ENCODE measurements at places on chromosomes 5 and 9. TPM values are rescaled to one million over a fixed set of nuclear protein-coding genes. Genes with fewer than 3 reads are reported as not detected.

Gene BARHL1
- not detected for total RNA-seq

GRCh38 chr5:94618493-94619328 is at the start of the genes KIAA0825 and SLF1:
Gene KIAA0825 (minus strand): TSS chr5:94618604. CDS start chr5:94537126, 81,478 bp downstream.
Gene SLF1 (plus strand): TSS chr5:94618669. CDS start chr5:94628811, 10,142 bp downstream.
- no peaks in the 10 kb centered on the region for H3K36me3 ChIP-seq
- peak within 1 kb of the TSS; percentile 93 for H3K4me3 ChIP-seq
- peak; percentile 76 for DNase-seq
- no peaks in the 10 kb centered on the region for H3K27me3 ChIP-seq

Gene ANKRD34B
- total RNA-seq, result not detected

DNA sequence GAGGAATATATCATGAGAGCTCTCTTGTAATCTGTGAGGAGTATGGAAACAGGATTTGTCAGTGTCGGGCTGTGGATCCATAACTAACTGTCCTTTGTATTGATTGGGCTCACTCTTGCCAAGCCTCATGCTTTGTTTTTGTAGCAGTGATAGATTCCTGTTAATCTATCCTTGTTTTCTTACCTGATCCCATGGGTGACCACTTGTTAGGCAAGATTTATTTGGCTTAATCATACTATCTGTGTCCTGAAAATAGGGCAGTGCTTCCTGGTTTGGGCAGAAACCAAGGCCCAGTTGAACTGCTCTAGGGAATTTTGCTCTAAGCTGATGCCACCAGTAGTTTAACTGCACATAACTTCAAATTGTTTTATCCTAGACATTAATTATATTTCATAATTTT is 6.1 kb downstream of the NDFIP1 start:
- peaks cover 17% of the 10 kb centered on the region for H3K36me3 ChIP-seq
- peaks cover 43% of the 10 kb centered on the region for H3K4me1 ChIP-seq
- no peak for DNase-seq
- H3K27me3 ChIP-seq, result no peaks in the 10 kb centered on the region
- H3K4me3 ChIP-seq, result no peak overlapping the region

DNA sequence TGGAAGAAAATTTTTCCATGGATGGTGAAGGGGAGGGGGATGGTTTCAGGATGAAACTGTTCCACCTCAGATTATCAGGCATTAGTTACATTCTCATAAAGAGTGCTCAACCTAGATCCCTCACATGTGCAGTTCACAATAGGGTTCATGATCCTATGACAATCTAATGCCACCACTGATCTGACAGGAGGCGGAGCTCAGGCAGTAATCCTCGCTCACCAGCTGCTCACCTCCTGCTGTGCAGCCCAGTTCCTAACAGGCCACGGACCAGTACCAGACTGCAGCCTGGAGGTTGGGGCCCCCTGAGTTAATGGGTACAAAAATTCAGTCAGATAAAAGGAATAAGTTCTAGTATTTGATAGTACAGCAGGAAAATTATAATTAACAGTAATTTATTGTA is 337.2 kb downstream of the NPR3 start:
- no peaks in the 10 kb centered on the region for H3K36me3 ChIP-seq
- H3K27me3 ChIP-seq, result no peaks in the 10 kb centered on the region
- no peaks in the 10 kb centered on the region for H3K4me1 ChIP-seq

GRCh38 chr5:32029261-32029660 is 144.9 kb downstream of the GOLPH3 start:
- peaks cover 10% of the 10 kb centered on the region for H3K4me1 ChIP-seq
- H3K27me3 ChIP-seq, result no peaks in the 10 kb centered on the region
- no peak overlapping the region for H3K4me3 ChIP-seq
- no peaks in the 10 kb centered on the region for H3K36me3 ChIP-seq
- DNase-seq, result no peak

DNA sequence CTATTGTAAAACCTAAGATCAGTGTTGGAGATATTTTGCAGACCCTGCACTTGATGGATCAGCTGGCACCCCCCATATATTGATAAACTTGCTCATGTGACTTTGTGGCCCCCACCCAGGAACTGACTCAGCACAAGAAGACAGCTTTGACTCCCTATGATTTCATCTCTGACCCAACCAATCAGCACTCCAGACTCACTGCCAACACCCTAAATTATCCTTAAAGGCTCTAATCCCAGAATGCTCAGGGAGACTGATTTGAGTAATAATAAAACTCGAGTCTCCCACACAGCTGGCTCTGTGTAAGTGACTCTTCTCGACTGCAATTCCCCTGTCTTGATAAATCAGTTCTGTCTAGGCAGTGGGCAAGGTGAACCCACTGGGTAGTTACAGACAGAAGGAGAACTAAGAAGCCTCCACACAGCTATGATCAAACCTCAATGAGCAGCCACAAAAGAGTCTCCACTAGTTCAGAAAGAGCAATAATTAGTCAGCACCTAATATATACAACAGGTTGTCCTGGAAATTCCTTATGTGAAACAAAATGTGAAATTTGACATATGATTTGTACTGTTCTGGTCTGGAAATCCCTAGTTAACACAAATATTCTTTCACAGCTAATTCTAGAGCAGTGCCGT is 52.2 kb downstream of the ACTL7B start:
- DNase-seq, result no peak
- no peaks in the 10 kb centered on the region for H3K4me1 ChIP-seq
- H3K27me3 ChIP-seq, result no peaks in the 10 kb centered on the region
- no peak overlapping the region for H3K4me3 ChIP-seq
- no peaks in the 10 kb centered on the region for H3K36me3 ChIP-seq

- no peaks in the 10 kb centered on the region for H3K36me3 ChIP-seq
- H3K27me3 ChIP-seq, result no peaks in the 10 kb centered on the region
- H3K27ac ChIP-seq, result no peak overlapping the region
- H3K4me3 ChIP-seq, result no peak overlapping the region
- H3K4me1 ChIP-seq, result no peaks in the 10 kb centered on the region
- no peak for DNase-seq
Observed at GRCh38 chr5:102718819-102719218, 36.3 kb upstream of the PAM start.

DNA sequence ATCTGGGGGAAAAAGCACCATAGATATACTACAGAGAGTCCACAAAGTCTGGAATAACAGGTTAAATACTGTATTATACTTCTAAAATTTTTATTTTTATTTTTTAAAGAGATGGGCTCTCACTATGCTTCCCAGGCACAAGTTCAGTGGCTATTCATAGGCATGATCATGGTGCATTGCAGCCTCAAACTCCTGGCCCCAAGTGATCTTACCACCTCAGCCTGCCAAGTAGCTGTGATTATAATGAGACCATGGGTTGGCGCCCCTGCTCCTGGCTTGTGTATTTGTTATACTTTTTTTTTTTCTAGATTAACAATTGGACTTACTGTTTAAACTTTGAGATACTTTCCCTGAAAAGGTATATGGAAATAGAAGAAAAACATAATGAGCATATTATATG is 25.9 kb downstream of the ERBIN start:
- no peak overlapping the region for H3K27ac ChIP-seq
- no peak overlapping the region for H3K4me3 ChIP-seq
- no peaks in the 10 kb centered on the region for H3K36me3 ChIP-seq
- DNase-seq, result no peak
- H3K4me1 ChIP-seq, result peaks cover 10% of the 10 kb centered on the region
- H3K27me3 ChIP-seq, result no peaks in the 10 kb centered on the region

DNA sequence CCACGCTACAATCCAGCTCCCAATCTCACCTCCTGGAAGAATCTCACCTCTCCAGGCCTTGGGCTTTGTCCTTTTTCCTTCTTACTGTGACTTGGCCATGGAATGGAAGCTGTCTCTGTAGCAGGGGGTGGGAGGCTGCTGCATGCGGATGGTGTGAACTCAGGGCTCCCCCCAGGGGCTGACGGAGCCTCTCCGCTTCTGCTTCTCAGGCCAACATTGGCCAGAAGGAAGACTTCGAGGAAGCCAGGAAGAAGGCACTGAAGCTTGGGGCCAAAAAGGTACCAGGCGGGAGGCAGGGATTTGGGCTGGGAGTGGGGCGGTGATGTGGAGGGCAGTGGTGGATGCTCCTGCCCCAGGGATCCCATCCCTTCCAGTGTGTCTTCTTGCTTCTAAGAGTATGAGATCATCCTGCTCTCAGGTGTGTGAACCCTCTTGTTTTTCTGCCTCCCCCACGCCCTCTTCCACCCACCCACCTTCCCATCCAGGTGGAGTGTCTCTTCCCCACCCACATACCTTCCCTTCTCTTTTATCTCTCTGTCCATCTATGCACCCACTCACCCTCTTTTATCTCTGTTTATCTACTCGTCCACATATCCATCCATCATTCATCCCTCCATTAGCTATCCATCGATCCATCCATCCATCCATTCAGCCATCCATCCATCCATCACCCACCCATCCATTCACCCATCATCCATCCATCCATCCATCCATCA is 9.5 kb downstream of the ASS1 start:
- H3K4me3 ChIP-seq, result no peak overlapping the region
- H3K27ac ChIP-seq, result no peak overlapping the region
- DNase-seq, result no peak
- H3K4me1 ChIP-seq, result peaks cover 7% of the 10 kb centered on the region

DNA sequence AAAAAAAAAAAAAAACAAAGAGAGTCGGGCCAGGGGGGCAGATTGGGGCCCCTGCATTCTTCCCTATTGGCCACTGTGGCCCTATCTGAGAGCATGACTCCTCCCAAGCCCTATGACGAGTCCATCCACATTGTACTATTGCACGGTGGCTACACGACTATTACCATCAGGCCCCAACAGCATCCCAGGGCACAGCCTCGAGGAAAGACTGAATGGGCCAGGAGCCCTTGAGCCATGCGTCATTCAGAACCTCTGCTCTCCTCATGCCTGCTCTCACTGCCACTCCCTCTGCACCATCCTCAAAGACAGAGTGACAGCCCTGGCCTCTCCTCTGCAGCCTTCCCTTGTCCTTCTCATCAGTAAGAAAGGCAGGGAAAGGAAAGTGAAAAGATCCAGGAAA is 20.2 kb upstream of the ORM1 start:
- H3K36me3 ChIP-seq, result no peaks in the 10 kb centered on the region
- no peaks in the 10 kb centered on the region for H3K27me3 ChIP-seq
- DNase-seq, result no peak
- no peak overlapping the region for H3K27ac ChIP-seq
- H3K4me1 ChIP-seq, result peaks cover 6% of the 10 kb centered on the region

Gene ZNF169
- 3.5 TPM for total RNA-seq

DNA sequence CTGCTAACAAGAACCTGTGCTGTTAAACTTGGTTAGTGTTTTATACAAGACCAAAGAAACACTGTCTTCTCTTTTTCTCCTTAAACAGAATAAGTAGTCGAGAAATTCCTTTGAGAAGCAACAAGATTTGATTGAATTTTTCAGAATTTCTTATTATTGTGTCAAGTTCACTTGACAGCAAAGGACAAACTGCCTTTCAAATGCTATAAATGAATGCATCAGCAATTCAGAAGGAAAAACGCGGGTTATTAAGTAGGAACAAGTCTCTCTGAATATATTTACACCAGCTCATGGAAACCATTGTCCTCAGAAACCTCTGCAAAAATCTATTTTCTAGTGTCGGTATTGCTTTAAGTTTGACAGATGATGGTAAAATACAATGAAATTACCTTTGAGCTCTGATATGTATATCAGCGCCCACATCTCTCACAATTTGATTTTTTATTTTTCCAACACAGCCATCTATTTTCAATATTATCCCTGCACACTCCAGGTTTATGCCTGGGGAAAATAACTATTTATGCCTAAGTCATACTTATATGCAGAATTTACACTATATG is 4.4 kb downstream of the ATP10B start:
- no peaks in the 10 kb centered on the region for H3K4me1 ChIP-seq
- no peak for DNase-seq
- no peaks in the 10 kb centered on the region for H3K27me3 ChIP-seq
- H3K36me3 ChIP-seq, result no peaks in the 10 kb centered on the region
- no peak overlapping the region for H3K4me3 ChIP-seq

DNA sequence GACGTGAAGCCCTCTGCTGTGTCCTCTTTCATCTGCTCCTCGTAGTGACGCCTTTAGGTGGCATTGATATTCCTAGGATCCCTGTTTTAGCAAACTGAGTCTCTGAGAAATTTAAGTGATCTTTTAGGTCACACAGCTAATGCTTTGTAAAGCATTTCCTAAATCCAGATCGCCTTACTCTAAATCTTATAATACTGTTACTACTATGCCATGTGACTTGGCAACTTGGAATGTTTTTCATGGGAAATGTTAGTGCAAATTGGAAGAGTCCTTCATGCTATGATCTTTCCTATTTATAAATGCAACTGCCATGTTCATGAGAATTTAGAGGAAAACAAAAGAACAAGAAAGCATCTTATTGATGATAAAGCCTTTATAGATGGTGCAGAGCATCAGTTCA is 212.2 kb downstream of the TRIO start:
- H3K27ac ChIP-seq, result no peak overlapping the region
- DNase-seq, result no peak
- H3K36me3 ChIP-seq, result no peaks in the 10 kb centered on the region

Gene IFNA6
- not detected for total RNA-seq

GRCh38 chr5:124234022-124234769 is 512.2 kb downstream of the ZNF608 start:
- H3K27me3 ChIP-seq, result no peaks in the 10 kb centered on the region
- no peaks in the 10 kb centered on the region for H3K36me3 ChIP-seq
- H3K27ac ChIP-seq, result no peak overlapping the region
- no peak overlapping the region for H3K4me3 ChIP-seq

DNA sequence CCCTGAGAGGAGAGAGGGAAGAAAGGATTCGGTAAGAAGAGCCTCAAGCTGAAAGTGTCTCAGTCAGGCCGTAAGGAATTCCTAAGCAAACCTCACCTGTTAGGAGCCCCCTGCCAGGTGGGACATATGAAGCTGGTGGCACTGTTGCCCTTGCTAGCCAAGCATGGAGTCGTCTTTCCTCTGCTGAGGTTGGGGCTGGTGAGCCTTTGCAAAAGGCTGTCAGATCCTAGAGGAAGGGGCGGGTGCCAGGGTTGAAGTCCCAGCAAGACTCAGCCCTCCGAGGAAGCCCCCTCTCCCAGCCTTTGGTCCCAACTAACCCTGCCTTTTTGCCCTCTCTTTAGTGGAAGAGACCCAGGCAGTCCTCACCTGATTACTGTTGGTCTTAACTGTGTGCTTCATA is 5.5 kb upstream of the SMIM32 start:
- peaks cover 26% of the 10 kb centered on the region for H3K27me3 ChIP-seq
- no peaks in the 10 kb centered on the region for H3K4me1 ChIP-seq
- H3K36me3 ChIP-seq, result no peaks in the 10 kb centered on the region
- H3K27ac ChIP-seq, result no peak overlapping the region
- no peak overlapping the region for H3K4me3 ChIP-seq

GRCh38 chr5:132176987-132177386 is 50.7 kb downstream of the P4HA2 start:
- H3K36me3 ChIP-seq, result no peaks in the 10 kb centered on the region
- no peak overlapping the region for H3K4me3 ChIP-seq
- peaks cover 5% of the 10 kb centered on the region for H3K4me1 ChIP-seq
- DNase-seq, result no peak
- H3K27ac ChIP-seq, result no peak overlapping the region

Gene CORO2A
- total RNA-seq, result 8.5 TPM

GRCh38 chr5:103624035-103624480 is 61.5 kb upstream of the NUDT12 start:
- H3K27ac ChIP-seq, result no peak overlapping the region
- no peak overlapping the region for H3K4me3 ChIP-seq
- H3K27me3 ChIP-seq, result no peaks in the 10 kb centered on the region
- no peaks in the 10 kb centered on the region for H3K4me1 ChIP-seq

DNA sequence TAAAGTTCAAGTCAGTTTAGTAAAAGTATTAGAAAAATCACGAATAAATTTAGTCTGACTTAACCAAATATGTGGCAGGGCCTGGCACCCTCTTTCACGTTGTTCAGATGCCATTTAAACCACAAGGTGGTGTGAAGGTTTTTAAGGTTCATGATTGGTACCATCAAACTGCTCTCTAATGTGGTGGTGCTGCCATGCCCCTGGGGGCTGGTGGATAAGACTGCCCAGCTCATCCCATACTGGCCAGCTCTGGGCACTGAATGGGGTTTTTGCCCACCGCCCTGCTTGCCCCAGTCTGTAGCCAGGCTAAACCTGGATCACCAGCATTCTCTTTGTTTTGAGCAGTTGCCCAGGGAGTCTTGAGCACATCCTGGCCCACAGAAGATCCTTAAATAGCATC is 159.3 kb downstream of the GABBR2 start:
- no peak for DNase-seq
- no peaks in the 10 kb centered on the region for H3K27me3 ChIP-seq
- H3K4me1 ChIP-seq, result no peaks in the 10 kb centered on the region
- no peak overlapping the region for H3K27ac ChIP-seq

Measured in CD4-positive, alpha-beta T cell (primary cell).